Renal pelvis (tissue), 12 donors: ENCODE measurements at places on chromosomes 7 and 10. TPM values are rescaled to one million over a fixed set of nuclear protein-coding genes. Genes with fewer than 3 reads are reported as not detected.
A peak's percentile ranks its signal among the peaks of the same experiment; 100 is the strongest.

The SYPL1 gene
- polyA plus RNA-seq: 137 TPM

The CTNNA3 gene
- polyA plus RNA-seq: 4.2 TPM

The HOGA1 gene
- polyA plus RNA-seq: 70.8 TPM

The HOXA11 gene
- 30.6 TPM for polyA plus RNA-seq

GRCh38 chr7:70829221-70830059 is 302.5 kb upstream of the GALNT17 start:
- DNase-seq: peak; percentile 57

DNA sequence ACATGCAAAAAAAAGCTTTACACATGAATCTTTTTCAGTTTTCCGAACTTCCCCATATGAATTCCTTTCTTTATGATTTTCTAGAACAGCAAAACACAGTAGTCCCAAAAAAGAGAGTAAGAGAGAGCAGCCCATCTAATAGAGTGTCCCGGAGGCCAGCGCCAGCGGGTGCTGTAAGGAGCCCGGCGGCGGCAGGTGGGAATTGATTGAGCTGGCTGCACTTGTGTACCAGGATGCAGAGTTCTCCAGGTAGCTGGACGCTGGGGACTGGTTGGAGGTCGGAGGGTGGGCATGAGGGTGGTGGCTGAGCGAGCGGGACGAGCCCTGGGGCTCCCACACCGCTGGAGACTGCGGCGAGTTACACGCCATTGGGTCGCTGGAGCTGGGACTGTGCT is 4.0 kb downstream of the DLX5 start:
- DNase-seq: no peak

DNA sequence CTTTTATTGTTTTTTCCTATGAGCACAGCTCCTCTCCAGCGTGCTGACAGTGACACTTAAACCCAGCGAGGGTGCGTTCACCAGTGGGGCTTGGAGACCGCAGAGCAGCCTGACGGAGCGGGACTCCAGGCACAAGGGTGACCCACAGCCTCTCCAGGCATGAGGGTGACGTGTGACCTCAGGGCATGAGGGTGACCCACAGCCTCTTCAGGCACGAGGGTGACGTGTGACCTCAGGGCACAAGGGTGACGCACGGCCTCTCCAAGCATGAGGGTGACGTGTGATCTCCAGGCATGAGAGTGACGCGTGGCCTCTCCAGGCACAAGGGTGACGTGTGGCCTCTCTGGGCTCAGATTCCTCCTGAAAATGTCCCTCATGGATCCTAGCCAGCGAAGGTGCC is 164.3 kb upstream of the TCERG1L start:
- no peak for DNase-seq

GRCh38 chr7:32891043-32891799 is at the start of gene KBTBD2:
TSS of gene KBTBD2 (minus strand) at chr7:32891760. CDS start at chr7:32879604, 12,156 bp downstream.
- peak; percentile 88 for DNase-seq
